ENCODE measurements at places on chromosomes 7 and 10.

- DNase-seq: no peak
Observed at GRCh38 chr10:51251110-51251509, 176.8 kb downstream of the PRKG1 start.

DNA sequence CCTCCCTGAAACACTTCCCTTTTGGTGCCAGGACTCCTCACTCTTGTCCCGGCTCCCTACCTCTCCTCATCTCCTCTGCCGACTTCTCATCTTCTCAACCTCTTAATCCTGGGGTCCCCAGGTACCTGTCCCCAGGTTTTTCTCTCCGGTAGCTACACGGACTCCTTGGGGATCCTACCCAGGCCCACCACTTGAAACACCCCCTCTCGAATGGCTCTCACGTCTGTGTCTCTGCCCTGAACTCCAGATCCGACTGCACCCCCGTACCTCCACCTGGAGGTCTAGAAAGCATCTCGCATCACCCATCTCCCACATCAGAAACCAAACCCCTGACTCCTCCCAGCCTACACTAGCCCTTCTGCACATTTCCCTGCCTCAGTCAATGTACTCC is 4.8 kb downstream of the TBATA start:
- no peak for DNase-seq

DNA sequence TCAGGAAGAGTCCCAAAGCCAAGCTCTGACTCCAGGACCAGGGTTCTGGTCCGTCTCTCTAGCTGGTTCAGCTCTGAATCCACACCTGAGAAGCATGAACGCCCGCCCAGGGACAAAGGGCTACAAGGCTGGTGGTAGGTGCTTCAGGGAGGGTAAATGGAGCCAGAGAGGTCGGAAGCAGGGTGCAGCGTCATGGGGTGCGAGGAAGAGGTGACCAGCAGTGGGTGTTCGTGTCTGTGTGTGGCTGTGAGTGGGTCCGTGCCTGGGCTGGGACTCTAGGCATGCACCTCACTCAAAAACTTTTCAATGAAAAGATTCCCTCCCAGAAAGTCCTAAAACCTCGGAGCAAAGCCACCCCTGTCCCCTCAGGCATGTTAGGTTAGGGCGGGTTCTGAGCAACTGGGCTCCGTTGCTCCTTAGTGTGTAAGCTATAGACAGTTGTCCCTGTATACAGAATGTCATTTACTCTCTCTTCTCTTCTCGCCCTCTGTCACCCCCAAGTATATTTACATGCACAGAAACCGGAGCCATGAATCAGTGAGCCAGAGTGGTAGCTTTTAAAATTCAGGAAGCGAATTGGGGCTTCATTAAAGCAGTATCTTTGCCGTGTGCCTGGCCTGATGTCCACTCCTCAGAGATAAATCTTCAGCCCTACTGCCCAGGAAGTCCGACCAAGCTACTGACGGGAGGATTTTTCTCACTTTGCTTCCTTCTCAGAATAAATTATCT is 12.3 kb upstream of the GATA3 start:
- no peak for DNase-seq

DNA sequence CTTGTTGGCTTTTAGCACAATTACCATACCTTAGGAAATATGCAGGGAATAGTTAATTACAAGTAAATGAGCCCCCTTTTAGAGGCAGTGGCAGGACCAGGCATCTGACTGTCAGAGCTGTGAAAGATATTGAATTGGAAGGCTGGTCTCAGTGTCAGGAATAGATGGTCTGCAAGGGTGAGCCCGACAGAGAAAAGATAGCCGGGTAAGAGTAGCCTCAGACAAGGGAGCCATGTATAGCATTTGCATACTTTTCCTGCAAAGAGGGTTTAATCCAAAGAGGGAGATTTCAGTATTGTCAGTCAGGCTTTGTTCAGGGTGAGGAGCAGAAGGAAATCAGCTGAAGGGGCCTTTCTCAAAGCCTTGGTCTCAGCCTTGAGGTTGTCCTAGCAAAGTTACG is 128.9 kb upstream of the FZD1 start:
- DNase-seq: no peak

- no peak for DNase-seq
Observed at GRCh38 chr10:64191286-64191685, 670.1 kb downstream of the REEP3 start.

DNA sequence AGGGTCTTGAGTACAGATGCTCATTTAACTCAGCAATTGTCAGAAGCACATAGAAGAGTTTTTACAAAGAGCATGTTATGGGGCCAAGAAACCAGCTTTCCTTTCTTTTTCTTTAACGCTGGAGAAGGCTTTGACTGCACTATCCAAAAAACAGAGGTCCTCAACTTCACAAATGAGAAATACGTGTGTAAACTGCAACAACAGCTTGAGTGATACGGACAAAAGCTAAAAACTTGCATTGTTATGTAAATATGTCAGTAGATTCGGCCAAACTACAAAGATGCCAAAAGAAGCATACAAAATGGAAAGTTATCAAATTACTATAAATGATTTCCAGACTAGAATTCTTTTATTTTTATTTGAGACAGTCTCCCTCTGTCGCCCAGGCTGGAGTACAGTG is 62.4 kb upstream of the C10orf90 start:
- DNase-seq: no peak

GRCh38 chr7:154781369-154782303 is 221.3 kb downstream of the PAXIP1 start:
- no peak for DNase-seq

- DNase-seq: no peak
Observed at GRCh38 chr7:101124376-101125056, 2.4 kb upstream of the SERPINE1 start.

- DNase-seq: no peak
Observed at GRCh38 chr7:103149808-103150180, 895 bp upstream of the NAPEPLD start.

DNA sequence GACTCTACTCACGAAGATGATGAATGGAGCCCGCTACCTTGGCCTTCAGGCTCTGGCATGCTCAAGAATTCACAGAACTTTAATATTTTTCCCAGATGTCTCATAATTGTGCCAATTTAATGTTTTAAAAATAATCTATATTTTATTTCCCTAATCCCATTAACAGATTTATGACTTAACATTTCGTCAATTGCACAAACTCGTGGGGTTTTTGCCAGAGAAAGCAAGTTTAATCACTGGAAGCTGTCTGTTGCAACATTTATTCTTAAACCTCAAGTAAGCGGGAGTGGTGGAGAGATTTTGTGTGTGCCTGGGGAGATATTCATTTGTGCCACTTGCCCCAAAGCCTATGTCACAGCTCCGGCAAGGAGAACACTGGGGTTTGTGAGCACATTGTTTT is 117.9 kb downstream of the TEX36 start:
- no peak for DNase-seq

- DNase-seq: no peak
Observed at GRCh38 chr7:70553364-70553763, 578.6 kb upstream of the GALNT17 start.

- DNase-seq: no peak
Observed at GRCh38 chr7:98655611-98656010, 38.5 kb downstream of the NPTX2 start.

DNA sequence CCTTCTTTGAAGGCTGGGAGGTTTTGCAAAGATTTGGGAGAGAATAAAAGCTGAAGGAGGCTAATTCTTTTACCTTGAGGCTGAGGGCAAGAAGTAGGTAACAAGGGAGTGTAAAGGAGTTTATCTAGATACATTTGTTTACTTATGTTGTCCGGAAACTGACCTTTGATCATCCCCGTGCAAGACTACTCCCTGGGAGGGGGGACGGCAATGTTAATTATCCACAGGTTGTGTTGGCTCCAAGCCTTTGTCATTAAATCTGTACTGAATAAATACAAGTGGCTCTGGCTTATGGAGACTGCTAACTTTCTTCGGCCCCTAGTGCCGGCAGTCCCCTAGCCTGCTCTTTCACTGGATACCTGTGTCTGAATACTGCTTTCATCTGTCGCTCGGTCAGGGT is 1250.6 kb upstream of the LRRTM3 start:
- DNase-seq: no peak

DNA sequence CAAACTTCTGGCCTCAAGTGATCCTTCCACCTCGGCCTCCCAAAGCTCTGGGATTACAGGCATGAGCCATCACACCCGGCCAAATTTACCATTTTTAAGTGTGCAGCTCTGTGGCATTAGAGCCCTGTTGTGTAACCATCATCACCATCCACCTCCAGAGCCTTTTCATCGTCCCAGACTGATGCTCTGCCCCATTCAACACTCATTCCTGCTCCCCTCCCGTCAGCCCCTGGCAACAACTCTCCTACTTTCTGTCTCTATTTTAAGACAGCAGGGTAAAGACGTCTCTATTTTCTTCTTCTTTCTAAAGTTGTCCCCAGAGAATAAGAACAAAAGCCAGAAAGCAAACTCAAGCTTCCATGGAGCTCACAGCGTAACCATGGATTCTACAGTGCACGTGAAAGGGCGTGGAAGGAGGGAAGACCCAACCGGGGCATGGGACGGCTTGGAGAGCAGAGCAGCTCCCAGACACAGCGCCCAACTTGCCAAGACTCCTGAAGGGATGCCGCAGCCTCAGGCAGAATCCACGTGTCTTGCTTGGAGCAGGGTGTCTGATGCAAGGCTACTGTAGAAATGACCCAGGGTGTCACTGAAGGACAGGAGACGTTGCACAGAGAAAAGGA is 42.7 kb upstream of the PITRM1 start:
- DNase-seq: no peak
